Urinary bladder (tissue), 4 donors: ENCODE measurements at places on chromosomes 2 and 18. TPM values are rescaled to one million over a fixed set of nuclear protein-coding genes. Genes with fewer than 3 reads are reported as not detected.

CCL20 gene
- polyA plus RNA-seq, result 1.5 TPM

CCDC102B gene
- 5.6 TPM for polyA plus RNA-seq

- DNase-seq, result no peak
Observed at GRCh38 chr18:77022116-77022515, 110.5 kb downstream of the MBP start.

GRCh38 chr2:47818777-47819176 is 35.8 kb downstream of the MSH6 start:
- no peak for DNase-seq

- no peak for DNase-seq
Observed at GRCh38 chr18:45463451-45463850, 151.8 kb upstream of the SLC14A2 start.

GRCh38 chr2:85095094-85095493 is 38.1 kb upstream of the TCF7L1 start:
- DNase-seq, result no peak

- peak; percentile 31 for DNase-seq
Observed at GRCh38 chr2:65813631-65814173, 381.3 kb upstream of the SPRED2 start.

DNA sequence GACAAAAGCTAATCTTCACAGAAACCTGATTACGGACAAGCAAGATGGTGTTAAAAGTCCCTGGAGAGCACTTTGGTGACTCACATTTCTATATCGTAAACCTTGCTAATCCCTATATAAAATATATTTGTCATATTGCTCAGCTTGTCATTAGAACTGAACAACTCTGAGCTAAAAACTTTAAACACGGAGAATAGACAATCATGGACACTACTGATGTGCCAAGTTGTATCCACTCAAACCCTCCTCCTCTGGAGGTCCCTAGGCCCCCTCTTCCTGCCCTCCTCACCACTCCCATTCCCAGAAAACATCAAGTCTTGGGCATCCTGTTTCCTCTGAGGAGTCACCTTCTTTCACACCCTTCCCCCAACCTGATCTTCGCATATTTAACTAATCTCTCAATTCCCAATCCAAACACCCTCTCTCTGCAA is 138.7 kb upstream of the PID1 start:
- no peak for DNase-seq
